ENCODE measurements at places on chromosomes 16 and 17. TPM values are rescaled to one million over a fixed set of nuclear protein-coding genes. Genes with fewer than 3 reads are reported as not detected.

- H3K4me3 ChIP-seq, result no peak overlapping the region
- H3K36me3 ChIP-seq, result no peaks in the 10 kb centered on the region
- H3K27me3 ChIP-seq, result no peaks in the 10 kb centered on the region
- H3K27ac ChIP-seq, result no peak overlapping the region
Measured at GRCh38 chr16:85517563-85518179, 95.5 kb upstream of the GSE1 start.

IRX5 gene
- total RNA-seq, result 7.8 TPM

DNA sequence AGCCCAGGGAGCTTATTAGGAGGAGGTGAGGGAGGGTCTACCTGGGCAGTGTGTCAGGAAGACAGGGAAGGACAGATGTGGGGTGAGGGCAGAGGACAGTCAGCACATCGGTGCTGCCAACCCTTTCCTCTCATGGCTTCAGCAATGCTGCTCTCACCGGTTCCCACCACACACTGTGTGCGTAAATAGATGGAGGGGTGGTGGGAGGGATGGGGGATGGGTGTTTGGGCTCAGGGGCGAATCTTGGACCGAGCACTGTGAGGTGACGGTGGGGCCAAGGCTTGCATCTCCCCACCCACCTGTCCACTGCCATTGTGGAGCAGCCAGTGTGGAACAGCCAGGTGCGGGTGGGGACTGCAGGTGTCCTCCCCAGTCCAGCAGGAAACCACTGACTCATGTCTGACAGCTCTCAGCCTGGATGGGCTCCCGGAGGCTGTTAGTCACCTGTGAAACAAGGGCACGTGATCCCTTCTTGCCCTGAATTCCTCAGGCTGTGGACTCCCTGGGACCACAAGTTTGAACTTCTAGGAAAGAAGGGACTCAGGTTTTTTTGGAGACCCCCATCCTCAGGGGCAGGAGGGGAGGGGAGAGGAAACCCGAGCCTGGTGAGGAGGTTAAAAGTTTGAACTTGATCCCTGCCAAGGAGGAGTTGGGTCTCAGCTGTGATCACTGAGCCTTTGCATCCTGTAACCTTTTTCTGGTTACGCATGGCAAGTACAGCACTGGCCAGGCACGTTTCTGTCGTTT, 42.7 kb upstream of the SMPD3 start:
- H3K27ac ChIP-seq, result no peak overlapping the region
- peak; percentile 91 for DNase-seq
- peaks cover 28% of the 10 kb centered on the region for H3K4me1 ChIP-seq
- no peaks in the 10 kb centered on the region for H3K27me3 ChIP-seq

GRCh38 chr17:7313088-7313889, 1.9 kb downstream of the GPS2 start:
- H3K4me3 ChIP-seq, result peak overlapping the region; percentile 85
- no peak overlapping the region for H3K27ac ChIP-seq
- H3K4me1 ChIP-seq, result peaks cover 41% of the 10 kb centered on the region
- no peaks in the 10 kb centered on the region for H3K27me3 ChIP-seq
- DNase-seq, result no peak
- peaks cover 92% of the 10 kb centered on the region for H3K36me3 ChIP-seq

GRCh38 chr16:2860826-2861567, 3.0 kb upstream of the PRSS22 start:
- DNase-seq, result peak; percentile 48
- no peaks in the 10 kb centered on the region for H3K36me3 ChIP-seq
- no peaks in the 10 kb centered on the region for H3K27me3 ChIP-seq
- no peak overlapping the region for H3K4me3 ChIP-seq
- H3K4me1 ChIP-seq, result peaks cover 6% of the 10 kb centered on the region
- no peak overlapping the region for H3K27ac ChIP-seq

- DNase-seq, result no peak
- H3K27ac ChIP-seq, result no peak overlapping the region
- H3K27me3 ChIP-seq, result peaks cover 34% of the 10 kb centered on the region
- H3K4me1 ChIP-seq, result no peaks in the 10 kb centered on the region
- H3K36me3 ChIP-seq, result no peaks in the 10 kb centered on the region
Measured at GRCh38 chr17:10821770-10822169, 16.1 kb downstream of the PIRT start.

DNA sequence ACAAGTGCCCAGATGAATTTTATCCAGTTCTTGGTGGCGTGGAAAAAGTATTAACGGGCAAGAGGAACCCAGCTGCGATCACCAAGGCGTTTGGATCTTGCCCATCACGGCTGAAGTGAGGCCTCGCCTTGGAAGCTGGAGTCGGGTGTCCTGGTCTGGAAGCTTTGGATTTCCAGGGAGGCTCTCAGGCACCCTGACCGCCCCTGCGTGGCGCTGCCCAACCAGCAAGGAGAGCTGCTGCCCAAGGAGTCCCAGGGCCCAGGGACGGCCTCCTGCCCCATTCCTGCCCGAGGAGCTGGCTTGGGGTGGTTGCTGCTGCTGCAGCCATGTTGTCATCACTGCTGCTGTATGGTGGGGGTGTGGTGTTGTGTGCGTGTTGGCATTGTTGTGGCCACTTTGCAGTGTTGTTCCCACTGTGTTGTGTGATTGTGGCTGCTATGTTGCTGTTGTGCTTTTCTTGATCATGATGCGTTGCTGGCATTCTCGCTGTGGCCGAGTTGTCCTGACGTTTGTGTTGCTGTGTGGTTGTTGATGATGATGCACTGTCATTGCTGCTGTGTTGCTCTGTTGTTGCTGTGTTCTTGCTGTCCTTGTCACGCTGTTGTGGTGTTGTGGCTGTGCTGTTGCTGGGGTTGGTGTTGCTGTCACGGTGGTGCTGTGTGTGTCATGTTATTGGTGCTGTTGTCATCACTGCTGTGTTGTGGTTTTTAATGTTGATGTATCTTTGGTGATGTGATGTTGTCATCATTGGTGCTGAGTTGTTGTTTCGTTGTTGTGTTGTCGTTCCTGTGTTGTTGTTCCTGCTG, 318.8 kb downstream of the C16orf95 start:
- H3K36me3 ChIP-seq, result no peaks in the 10 kb centered on the region
- no peak overlapping the region for H3K4me3 ChIP-seq
- DNase-seq, result no peak
- peaks cover 18% of the 10 kb centered on the region for H3K27me3 ChIP-seq
- H3K27ac ChIP-seq, result no peak overlapping the region
- peaks cover 6% of the 10 kb centered on the region for H3K4me1 ChIP-seq

DNA sequence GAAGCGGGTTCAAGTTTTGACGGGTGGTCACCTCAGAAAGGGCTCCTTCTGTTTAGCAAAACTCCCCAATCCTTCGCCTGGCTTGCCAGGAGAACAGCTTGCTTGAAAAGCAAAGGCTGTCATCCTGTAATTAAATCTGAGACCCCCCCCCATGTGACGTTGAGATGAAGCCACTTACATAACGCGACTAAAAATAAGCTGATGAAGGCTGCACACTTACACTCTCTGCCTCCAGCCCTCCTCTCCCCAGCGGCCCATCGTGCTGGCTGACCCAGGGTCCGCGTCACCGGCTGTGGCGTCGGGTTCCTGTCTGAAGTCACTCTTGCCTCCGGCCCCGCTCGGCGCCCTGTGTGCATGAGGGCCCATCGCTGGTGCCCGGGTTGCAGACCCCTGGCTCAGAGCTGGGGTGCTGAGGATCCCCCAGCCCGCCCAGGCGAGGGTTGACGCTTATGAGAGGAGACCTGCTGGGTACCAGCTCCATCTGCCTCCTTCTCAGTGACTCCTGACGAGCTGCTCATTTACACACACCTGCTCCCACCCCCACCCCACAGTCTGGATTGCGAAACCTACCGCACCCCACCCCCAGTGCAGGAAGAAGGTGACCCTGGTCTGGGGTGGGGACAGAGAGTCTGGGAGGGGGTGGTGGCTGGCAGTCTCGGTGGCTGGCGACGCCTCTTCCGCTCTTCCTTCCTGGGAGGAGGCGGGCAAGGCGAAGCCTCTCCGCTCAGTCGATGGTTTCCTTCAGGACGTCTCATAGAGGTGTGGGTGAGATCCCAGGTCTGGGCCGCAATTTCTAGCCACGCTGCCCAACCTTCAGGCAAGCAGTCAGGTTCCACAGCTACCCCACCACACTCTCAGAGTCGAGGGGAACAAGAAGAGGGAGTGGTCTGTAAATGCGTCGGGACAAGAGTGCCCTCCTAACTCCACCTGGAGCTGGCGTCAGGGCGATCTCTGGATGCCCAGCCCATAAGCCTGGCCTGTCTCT, 3.1 kb upstream of the BAIAP2 start:
- H3K27me3 ChIP-seq, result peaks cover 6% of the 10 kb centered on the region
- peaks cover 14% of the 10 kb centered on the region for H3K36me3 ChIP-seq
- peaks cover 21% of the 10 kb centered on the region for H3K4me1 ChIP-seq
- no peak overlapping the region for H3K27ac ChIP-seq

DNA sequence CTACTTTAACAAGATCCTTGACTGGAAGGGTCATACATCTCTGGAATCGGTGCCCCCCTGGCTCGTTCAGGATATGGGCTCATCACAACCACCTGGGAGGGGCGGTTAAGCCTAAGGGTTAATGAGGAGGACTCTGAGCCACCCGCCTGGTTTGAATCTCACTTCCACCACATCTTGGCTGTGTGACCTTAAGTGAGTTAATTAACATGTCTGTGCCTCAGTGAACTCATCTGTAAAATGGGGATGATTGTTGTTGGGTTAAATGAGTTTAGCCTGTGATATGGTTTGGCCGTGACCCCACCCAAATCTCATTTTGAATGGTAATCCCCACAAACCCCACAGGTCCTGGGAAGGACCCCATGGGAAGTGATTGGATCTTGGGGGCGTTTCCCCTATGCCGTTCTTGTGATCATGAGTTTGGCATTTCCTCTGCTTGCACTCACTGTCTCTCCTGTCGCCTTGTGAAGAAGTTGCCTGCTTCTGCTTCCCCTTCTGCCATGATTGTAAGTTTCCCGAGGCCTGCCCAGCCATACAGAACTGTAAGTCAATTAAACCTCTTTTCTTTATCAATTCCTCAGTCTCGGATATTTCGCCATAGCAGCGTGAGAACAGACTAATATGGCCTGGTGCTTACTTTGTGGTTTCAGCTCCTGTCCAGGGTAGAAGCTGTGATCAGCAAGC, 214.0 kb upstream of the CIBAR2 start:
- H3K4me3 ChIP-seq, result no peak overlapping the region
- no peak for DNase-seq
- no peaks in the 10 kb centered on the region for H3K36me3 ChIP-seq
- peaks cover 6% of the 10 kb centered on the region for H3K4me1 ChIP-seq
- no peaks in the 10 kb centered on the region for H3K27me3 ChIP-seq
- H3K27ac ChIP-seq, result no peak overlapping the region

GRCh38 chr17:61380217-61380835, 19.3 kb upstream of the TBX2 start:
- H3K27ac ChIP-seq, result no peak overlapping the region
- no peak for DNase-seq
- H3K4me3 ChIP-seq, result no peak overlapping the region
- no peaks in the 10 kb centered on the region for H3K4me1 ChIP-seq
- no peaks in the 10 kb centered on the region for H3K27me3 ChIP-seq
- H3K36me3 ChIP-seq, result no peaks in the 10 kb centered on the region

DNA sequence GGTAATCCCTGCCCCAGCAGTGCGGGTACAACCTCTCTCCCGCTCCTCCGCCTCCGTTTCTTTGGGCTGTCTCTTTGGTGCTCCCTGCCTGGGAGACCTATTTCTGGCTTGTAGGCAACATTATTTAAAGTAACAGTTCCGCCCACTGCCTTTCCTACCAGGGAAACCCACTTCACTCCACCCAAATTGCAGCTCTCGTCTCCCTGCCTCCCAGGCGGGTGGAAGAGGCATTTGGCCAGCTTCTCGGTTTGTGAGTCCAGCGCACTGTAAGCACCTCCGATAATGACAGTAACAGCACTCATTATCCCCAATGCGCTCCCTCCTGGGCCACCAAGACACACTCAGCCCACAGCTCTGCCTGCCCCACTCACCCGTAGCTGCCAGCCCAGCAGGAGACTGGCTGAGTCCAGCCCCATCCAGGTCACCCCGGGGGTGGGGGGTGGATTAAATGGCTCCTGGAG, 165.1 kb upstream of the CDC42EP4 start:
- DNase-seq, result no peak
- no peak overlapping the region for H3K4me3 ChIP-seq
- H3K4me1 ChIP-seq, result no peaks in the 10 kb centered on the region
- H3K27me3 ChIP-seq, result peaks cover 46% of the 10 kb centered on the region

- no peak overlapping the region for H3K4me3 ChIP-seq
- H3K36me3 ChIP-seq, result no peaks in the 10 kb centered on the region
- peaks cover 5% of the 10 kb centered on the region for H3K4me1 ChIP-seq
- peak; percentile 61 for DNase-seq
- no peaks in the 10 kb centered on the region for H3K27me3 ChIP-seq
- H3K27ac ChIP-seq, result no peak overlapping the region
Measured at GRCh38 chr17:10295728-10296343, 77.0 kb downstream of the MYH13 start.

PRCD gene
- not detected for total RNA-seq

DNA sequence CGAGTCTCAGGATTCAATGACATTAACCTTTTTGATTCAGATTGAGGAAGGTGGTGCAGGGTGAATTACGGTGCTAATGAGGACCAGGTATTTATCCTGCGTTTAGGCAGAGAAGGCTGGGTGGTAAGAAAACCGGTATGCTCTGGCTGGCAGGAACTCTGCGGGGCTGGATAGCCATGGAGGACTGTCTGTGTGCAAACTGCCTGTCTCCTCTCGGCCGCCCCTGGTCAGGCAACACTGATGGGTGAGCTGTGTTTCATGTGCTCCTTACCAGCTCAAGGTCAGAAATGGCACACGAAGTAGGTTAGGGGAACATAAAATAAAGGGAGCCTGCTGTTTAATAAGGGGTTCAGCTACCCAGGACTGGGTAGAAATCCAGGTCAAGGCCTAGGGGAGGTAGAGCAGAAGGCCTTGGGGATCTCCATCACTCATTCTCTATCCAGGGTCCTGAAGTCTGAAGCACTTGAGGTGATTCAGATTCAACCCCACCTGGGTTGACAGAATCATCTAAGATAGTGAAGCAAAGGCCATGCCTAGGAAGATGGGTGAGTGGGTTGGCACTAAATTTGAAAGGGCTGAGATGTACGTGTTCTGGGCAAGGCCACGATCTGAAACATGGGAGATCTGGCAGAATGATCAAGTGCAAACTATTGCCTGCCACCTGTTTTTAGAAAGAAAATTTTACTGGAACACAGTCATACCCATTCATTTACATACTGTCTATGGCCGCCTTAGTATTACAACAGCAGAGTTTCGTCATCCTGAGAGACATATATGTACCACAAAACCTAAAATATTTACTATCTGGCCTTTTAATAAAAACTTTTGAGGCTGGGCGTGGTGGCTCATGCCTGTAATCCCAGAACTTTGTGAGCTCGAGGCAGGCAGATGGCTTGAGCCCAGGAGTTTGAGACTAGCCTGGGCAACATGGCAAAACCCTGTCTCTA, 292.5 kb downstream of the XYLT1 start:
- no peaks in the 10 kb centered on the region for H3K36me3 ChIP-seq
- no peak for DNase-seq
- H3K4me1 ChIP-seq, result no peaks in the 10 kb centered on the region
- H3K27ac ChIP-seq, result no peak overlapping the region
- H3K4me3 ChIP-seq, result no peak overlapping the region
- no peaks in the 10 kb centered on the region for H3K27me3 ChIP-seq

KRT20 gene
- total RNA-seq, result not detected

NXN gene
- 57.3 TPM for total RNA-seq

All from MCF 10A (cell line).